ENCODE measurements at places on chromosomes 3 and 15.

GRCh38 chr3:21825684-21826083 is 74.7 kb upstream of the ZNF385D start:
- DNase-seq, result no peak

GRCh38 chr15:33182926-33183325 is 11.6 kb downstream of the FMN1 start:
- DNase-seq, result no peak

GRCh38 chr15:74191798-74192197 is 10.8 kb downstream of the STRA6 start:
- DNase-seq, result no peak

GRCh38 chr3:114411811-114412803 is 118.3 kb downstream of the TIGIT start:
- DNase-seq, result no peak

DNA sequence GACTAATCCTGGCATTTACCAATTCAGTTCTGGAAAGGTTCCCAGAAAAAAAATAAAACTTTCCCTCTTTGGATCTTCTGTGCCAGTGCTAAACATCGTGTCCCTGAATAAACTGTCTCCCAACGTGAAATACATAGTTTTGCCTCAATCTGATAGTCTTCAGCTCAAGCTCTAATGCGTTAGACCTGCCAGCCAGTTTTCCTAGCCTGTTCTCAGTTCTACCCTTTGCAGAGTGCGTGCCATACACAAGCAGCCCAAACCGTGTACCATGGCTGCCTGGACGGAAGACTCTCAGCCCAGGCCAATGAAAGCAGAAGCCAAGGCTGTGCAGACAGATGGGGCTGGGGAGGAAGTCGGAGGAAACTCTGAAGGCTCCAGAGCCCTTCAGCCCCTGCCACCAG is 11.4 kb upstream of the OCA2 start:
- DNase-seq, result no peak

DNA sequence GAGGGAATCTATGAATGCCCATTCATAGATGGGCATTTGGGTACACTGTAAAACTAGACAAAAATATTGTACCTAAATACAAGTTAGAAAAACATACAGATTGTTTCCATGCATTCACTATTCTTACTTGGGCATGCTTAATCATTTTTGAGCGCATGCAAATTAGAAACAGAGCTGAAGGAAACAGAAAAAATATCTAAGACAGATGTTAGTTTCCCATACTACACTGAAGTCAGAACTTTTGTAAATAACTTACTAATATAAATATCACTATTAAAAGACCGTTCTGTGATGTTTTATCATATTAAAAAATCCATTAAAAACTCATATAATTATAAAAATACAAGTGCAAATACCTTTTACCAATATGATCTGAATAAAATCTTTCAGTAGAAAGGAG is 58.7 kb downstream of the GOLIM4 start:
- no peak for DNase-seq

- no peak for DNase-seq
Measured at GRCh38 chr3:38002291-38002876, 11.8 kb downstream of the VILL start.

- DNase-seq, result no peak
Measured at GRCh38 chr3:104943974-104944373, 422.7 kb upstream of the ALCAM start.

Data from NCI-H1417 (cell line).